ENCODE measurements at places on chromosomes 4 and X.
A peak's percentile ranks its signal among the peaks of the same experiment; 100 is the strongest.

DNA sequence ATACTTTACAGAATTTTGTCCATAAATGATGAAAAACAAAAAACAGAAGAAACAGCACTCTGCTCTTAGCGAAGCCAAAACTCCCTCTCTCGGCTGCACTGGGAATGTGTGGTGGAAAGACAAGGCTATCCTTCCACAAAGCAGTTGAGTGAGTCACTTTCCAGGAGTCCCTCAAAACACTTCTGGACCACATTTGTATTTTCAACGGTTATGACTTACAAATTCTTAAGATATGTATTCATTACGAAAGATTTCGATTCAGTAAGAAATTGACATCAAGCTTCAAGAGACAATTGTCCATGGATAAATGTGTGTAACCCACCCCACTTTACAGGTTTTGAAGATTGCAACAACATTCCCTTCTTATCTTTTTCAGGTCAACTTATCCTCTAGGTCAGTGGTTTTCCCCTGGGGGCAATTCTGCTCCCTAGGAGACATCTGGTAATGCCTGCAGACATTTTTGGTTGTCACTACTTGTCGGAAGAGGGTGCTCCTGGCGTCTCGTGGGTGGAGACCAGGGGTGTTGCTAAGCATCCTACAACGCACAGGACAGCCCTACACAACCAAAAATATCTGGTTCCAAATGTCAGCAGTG lies 66.7 kb upstream of the MTNR1A start:
- no peak for DNase-seq

- DNase-seq = no peak
Measured at GRCh38 chr4:102157984-102158383, 187.3 kb downstream of the SLC39A8 start.

DNA sequence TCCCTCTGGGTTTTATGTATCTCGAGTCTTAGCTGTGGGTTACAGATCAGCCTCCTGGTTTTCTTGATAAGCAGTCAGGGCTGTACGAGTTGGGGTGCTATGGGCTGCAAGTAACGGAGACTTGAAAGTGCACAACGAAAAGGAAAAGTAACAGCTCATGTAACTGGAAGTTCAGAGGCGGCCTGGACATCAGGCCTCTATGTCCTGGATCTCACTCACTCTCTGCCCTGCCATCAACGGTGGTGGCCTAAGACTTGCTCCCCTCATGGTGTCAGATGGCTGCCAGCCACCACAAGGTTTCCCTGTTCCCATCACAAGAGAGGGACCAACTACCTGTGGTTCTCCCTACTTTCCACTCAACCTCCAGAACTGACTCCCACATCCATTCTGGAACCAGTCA lies 4.8 kb downstream of the PPP2R2C start:
- DNase-seq = no peak

DNA sequence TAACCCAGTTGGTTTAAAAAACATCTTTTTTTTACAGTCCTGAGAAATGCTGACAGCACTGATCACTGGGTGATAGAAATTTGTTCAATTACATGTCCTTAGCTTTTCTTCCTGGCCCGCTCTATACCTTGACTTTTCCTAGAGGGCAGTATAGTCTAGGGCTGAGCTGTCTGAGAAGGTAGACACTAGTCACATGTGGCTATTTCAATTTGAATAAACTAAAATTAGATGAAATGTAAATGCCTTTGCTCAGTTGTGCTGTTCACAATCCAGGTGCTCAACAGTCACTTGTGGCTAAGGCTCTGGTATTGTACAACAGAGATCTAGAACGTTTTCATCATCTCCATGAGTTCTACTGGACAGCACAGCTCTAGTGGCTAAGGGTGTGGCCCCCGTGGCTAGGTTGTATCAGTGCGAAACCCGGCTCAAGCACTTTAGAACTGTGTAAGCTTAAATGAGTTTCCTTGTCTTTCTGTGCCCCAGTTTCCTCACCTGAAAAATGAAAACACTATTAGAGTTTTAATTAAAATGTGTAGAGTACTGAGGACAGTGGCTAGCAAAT lies 111.6 kb upstream of the WDR17 start:
- DNase-seq = no peak

DNA sequence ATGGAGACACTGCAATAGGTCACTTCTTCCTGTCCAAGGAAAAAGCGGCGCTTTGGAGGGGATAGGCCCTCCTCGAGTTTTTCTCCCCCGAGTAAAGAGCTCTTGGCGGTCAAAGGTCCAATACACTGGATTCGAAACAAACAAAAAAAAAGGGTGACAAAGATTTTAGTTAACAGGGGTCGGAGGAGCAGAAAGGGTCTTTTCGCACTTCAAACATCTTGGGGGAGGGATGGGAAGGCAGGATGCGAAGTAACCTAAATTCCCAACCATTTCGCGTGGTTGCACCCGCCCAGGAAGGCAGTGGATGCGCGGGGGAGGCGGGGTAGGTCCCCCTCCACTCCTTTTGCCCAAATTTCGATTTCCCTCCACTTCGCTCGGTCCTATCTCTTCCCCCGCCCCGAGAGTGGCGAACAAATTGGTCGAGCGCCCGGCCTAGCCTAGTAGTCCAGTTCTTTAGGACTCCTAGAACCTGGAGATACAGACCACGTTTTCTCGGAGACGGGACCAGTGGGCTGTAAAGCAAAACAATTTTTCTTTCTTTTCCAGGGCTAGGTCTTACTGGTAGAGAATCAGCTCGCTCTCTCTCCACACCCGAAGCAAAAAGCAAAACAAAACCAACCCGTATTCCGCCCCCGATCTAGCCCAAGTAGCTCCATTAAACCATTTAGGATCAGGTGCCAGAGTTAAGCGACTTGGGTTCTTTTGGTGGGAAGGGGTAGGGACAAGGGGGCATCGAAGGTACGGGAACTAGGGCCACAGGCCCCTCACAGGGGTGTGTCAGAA lies 2.0 kb upstream of the STAG2 start:
- DNase-seq = peak; percentile 29

GRCh38 chrX:2715066-2715600 lies 24.0 kb downstream of the CD99 start:
- DNase-seq = no peak

- no peak for DNase-seq
Measured at GRCh38 chr4:37542706-37543105, 143.5 kb downstream of the RELL1 start.

DNA sequence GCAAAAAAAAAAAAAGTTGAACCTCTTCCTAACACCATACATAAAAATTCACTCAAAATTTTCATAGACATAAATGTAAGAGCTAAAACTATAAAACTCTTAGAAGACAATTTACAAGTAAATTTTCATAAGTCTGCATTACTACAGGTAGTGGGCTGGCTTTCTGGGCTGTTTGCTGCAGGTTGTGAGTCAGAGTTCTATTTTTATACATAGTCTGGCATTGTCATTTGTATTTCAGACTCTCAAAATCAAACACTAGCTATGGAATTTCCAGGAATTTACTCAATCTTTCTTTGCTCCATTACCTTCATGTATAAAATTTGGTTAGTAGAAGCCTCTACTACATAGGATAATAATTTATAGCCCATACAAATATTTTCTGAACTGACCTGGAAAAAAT lies 227.2 kb downstream of the COX18 start:
- DNase-seq = no peak

DNA sequence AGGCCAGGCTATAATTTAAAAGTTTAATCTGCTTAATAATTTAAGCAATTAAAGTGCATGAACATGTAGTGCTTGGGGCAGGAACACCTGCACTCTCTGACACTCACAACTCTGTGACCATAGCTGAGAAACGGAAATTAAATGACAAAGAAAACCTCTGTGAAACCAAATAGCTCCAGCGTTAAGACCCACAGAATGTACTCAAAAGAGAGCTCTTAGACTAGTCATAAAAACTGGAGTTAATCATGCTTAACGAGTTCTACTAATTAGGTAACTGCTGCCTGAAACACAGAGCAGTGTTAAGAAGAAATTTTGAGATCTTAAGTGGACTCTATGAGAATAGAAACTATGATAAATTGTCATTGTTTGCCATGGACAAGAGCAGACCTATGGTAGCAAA lies 174.4 kb upstream of the SPIN4 start:
- DNase-seq = no peak

DNA sequence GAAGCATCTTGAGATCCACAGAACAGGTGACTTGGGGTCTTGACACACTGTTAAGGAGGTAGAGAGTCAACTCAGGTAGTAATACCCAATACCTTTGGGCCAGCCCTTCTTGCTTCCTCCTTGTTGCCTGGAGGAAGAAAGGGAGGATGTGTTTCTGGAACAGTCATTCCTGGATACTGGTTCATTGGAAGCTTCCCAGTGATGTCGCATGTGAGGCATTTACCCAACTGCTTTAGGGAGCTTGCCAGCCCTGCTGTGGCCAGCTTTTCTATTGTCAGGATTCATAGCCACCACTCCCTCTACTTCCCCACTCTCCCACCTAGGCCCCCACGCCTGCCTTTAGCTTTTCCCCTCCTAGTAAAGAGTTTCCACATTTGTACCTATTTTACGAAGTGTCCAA lies 310.3 kb upstream of the PRPS2 start:
- DNase-seq = no peak

GRCh38 chr4:77827343-77827742 lies 8.2 kb upstream of the CNOT6L start:
- DNase-seq = peak; percentile 26

DNA sequence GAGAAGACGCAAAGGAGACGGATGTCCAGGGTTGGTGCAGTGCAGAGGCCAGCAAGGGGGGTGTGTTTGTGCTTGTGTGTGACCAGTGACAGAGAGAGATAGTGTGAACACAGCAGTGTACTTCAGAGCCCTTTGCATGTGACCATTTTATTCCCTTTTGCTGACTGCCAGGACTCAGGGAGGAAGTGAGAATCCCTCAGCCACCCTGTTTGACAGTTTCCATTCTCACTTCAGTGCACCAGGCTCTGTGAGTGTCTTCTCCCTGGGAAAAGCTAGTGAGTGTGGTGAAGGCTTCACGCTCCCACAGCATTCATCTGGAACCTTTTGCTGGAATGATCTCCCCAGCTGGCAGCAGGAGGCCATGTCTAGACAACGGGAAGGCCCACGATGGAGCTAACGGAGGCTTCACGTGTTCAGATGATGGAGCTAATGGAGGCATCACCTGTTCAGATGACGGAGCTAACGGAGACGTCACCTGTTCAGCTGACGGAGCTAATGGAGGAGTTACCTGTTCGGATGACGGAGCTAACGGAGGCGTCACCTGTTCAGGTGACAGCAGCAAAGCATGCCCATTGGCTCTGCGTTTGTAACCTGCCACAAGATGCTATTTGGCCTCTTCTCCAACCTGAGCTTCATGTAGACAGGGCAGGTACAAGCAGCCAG lies 195.4 kb downstream of the AFAP1 start:
- DNase-seq = no peak

GRCh38 chr4:54657551-54658251 lies at the start of gene KIT:
KIT (plus strand) TSS chr4:54657957; CDS start chr4:54658015, 58 bp downstream.
- DNase-seq = peak; percentile 48

GRCh38 chrX:53440621-53441517 lies 6.7 kb upstream of the HSD17B10 start:
- peak; percentile 37 for DNase-seq

- DNase-seq = no peak
Measured at GRCh38 chr4:182155806-182156205, 87.4 kb upstream of the TENM3 start.

GRCh38 chr4:32858971-32859370 lies 2138.8 kb downstream of the PCDH7 start:
- no peak for DNase-seq

DNA sequence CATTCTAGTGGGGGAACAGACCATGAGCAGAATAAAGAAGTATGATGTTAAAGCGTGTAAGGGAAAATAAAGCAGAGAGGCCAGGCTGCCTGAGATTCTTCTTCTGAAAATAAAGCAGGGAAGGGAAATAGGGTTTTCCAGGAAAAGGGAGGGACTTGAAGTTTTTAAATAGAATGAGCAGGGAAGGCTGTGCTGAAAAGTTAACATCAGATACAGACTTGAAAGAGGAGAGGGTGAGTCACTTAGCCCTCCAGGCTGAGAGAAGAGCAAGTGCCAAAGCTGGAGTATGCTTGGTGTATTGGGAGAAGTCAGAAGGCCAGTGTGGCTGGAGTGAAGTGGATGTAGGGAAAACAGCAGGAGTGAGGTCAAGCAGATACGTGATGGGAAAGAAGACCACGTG lies 10.0 kb upstream of the PLK4 start:
- no peak for DNase-seq

DNA sequence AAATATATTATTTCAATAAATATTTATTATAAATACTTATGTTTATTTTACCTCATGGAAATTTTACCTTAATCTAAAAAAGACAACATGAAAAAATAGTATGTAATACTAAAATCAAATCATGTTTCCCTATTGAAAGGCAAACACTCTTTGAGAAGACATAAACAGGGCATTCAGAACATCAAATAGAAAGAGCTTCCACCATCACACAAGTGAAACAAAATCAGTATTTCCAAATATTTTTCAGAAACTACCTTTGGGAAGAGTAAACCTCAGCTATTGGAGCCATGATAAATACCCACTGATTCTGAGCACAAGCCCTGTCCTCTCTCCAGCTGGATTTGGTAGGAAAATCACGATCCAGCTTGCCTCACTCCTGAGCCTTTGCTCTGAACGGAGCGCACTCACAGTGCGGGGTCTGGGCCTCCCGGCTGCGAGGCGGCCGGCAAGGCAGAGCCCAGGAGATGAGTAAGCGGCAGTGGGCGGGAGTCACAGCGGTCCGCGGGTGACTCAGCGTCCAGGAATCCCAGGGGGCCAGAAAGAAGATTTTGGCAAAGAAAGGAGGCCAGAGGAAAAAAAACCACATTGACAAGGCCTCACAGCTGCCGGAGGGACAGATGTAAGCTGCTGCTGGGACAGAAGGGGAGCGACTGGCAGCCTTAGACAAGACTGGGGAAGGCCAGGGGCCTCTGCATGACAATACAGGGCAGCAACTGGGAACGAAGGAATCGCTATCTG lies 14.7 kb upstream of the ANXA5 start:
- peak; percentile 13 for DNase-seq

- no peak for DNase-seq
Measured at GRCh38 chr4:67161311-67161710, 384.0 kb downstream of the CENPC start.

DNA sequence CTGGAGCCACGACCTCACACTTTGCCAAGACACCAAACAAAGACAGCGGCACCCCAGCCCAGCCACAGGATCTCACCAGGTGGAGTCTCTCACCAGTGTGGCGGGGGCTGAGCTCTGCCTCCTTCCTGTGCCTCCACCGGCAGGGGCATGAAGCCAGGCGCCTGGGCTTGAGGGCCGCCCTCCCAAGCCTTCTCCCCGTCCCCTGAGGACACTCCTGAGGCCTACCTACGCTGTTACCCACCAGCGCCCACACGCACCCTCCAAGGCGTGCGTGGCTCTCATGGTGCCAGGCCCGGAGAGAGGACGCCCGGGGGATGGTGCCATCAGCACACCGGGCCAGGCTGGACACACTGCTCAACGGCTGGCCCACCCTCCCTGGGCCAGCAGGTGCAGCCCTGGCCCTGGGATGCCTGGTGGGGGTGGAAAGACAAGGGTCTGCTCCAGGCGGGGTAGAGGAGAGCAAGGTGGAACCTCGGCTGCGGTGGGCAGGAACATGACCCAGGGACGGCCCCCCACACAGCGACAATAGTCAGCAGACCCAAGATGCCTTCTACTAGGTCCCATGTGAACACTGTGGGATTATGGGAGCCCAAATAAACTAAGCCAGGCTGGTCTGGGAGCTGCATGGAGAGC lies 22.1 kb downstream of the NELFA start:
- no peak for DNase-seq

Data from CD4-positive, alpha-beta T cell treated with Interleukin-6 for 4 hours (primary cell).